ENCODE measurements at places on chromosomes 4 and X.

DNA sequence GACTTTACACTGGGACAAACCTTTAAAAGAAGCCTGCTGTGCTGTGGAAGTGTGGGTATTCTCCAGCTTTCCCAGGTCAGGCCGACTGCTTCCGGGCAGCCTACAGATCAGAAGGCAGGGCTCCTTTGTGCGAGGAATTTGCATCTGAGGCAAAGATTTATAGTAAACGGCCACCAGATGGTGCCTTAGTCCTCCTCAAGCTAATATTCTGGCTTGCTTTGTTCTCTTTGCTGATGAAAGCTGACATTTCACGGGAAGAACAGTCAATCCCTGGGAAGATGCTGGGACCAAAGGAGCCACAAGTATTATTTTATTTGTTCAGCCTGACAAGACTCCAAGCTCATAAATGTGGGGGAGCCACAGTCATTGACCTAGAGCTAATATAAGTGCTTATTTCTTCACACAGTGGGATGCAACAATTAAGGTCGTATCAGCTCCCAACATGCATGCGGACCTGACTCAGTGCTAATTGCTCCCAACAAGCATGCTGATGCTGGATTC lies 120.7 kb upstream of the TRIM2 start:
- DNase-seq = peak; percentile 31

GRCh38 chr4:4666187-4666586 lies 124.3 kb upstream of the STX18 start:
- no peak for DNase-seq

- no peak for DNase-seq
These were observed 40.1 kb upstream of the HELT start for GRCh38 chr4:184978211-184978610.

- DNase-seq = no peak
These were observed 113.0 kb downstream of the DHRSX start for GRCh38 chrX:2387614-2388239.

GRCh38 chr4:156505341-156505955 lies 466.2 kb downstream of the PDGFC start:
- no peak for DNase-seq

- no peak for DNase-seq
These were observed 43.9 kb downstream of the SPOCK3 start for GRCh38 chr4:167190379-167190778.

DNA sequence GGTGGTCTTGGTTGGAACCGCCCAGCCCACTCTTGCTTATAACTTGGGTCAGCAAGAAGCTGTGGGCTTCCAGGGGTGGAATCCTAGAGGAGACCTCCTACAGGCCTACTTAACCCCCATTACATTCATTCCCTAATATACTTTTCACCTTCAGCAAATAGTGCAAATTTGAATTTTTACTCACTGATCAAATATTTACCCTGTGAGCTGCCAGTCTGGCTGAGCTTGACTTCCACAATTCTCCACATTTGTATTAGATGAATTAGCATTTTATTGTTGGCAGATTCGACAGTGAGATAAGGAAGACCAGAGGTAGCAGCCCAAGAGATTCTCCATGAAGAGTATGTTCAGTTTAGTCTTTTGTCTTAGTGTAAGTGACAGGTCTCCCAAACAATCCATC lies 199.6 kb downstream of the BCOR start:
- DNase-seq = no peak

- no peak for DNase-seq
These were observed 8.2 kb upstream of the ZRSR2 start for GRCh38 chrX:15781961-15782699.

DNA sequence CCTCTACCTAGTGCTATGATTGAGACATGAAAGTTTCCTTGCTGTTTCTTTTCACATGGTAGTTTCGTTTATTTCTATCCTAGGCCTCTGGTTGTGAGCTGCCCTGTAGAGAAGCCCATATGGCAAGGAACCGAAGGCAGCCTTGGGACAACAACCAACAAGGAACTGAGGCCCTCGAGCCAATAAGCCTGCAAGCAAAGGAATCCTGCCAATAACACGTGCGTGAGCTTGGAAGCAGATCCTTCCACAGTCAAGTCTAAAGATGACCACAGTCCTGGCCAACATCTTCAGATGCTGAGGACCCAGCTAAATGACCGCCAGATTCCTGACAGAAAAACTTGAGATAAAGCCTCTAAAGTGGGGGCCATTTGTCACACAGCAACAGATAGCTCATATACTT lies 100.4 kb upstream of the FAM9B start:
- no peak for DNase-seq

DNA sequence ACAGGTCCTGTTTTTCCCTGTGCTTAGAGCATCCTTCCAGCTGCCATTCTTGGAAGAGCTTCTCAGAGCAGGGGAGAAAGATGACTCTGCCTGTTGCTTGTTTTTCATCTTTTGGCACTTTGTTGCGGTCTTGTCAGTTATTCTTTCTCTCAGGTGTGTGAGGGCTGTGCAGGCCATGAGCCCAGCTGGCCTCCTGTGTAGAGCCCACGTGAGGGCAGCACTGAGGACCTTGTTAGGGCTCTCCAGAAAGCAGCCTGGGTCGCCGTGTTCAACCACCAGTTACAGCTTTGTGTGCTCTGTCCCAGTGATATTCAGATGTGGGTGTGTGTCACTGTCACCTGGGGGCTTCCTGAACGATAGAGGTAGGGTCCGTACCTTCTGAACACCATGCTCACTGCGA lies 52.8 kb downstream of the NOP14 start:
- DNase-seq = no peak

Data from effector CD4-positive, alpha-beta T cell (primary cell).